ENCODE measurements at places on chromosomes 6 and 20. TPM values are rescaled to one million over a fixed set of nuclear protein-coding genes. Genes with fewer than 3 reads are reported as not detected.

The HLA-F gene
- total RNA-seq = 504 TPM

The THBD gene
- not detected for total RNA-seq

The COL11A2 gene
- 1.8 TPM for total RNA-seq

The PYGB gene
- total RNA-seq = 30.8 TPM

The ARHGAP40 gene
- total RNA-seq = not detected

The RALGAPB gene
- 32.4 TPM for total RNA-seq

The IRF4 gene
- 809 TPM for total RNA-seq

The POPDC3 gene
- total RNA-seq = not detected

The ASIP gene
- total RNA-seq = not detected

The MUC21 gene
- total RNA-seq = not detected

The CHRNA4 gene
- not detected for total RNA-seq

The TRIM31 gene
- not detected for total RNA-seq
